Dorsolateral prefrontal cortex (tissue), 122 donors: ENCODE measurements at places on chromosomes 1 and 21.

GRCh38 chr1:93275634-93276295 lies 69.9 kb upstream of the DR1 start:
- DNase-seq: no peak

DNA sequence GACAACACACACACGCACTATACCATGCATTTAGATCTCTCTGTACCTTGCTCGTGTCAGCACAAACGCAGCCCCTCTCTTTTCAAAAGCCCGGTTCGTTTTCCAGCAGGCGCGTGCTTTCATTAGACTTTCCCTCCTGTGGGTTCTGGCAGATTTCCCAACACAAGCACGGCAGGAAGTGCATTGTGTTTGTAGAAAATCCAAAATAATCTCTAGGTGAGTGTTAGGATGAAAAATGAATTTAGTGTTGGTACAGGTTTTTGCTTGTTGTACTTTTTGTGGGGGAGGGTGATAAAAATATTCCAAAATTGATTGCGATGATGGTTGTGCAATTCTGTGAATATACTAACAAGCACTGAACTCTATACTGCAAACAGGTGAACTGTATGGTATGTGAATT lies 54.1 kb upstream of the POFUT2 start:
- no peak for DNase-seq

DNA sequence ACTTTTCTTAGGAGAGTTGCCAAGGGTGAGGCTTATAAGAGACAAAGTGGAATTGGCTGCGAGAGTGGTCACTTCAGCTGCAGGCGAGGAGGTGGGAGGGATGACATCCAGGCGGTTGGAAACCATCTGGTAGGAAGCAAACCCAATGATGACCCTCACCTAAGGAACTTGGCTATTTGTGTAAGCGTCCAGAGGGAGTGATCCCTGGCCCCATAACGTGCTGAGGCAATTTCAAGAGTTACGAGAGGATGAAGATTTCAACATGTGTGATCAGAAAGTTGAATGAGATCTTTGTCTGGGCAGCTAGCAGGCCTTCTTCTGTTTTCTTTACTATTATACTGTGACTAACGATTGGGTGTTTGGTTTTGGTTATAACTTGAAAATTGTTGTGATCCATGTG lies 102.7 kb upstream of the VANGL1 start:
- no peak for DNase-seq

DNA sequence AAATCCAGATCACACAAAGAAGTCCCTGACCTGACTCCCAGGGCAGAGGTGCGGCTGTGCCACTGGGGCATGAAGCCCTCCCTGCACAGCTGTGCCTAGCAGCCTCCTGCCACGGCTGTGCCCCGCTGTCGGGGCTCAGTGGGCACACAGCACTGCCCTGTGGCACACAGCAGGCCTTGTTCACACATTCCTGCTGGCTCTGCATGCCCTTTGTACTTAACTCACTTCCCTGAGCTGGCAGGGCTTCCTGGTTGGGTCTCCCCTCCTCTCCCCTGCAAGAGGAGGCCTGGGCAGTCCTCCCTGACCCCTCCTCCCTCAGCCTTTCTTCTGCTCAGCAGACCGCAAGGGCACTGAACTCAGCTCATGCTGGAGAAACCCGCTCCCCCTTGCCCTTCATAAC lies 14.8 kb downstream of the LHX4 start:
- no peak for DNase-seq

DNA sequence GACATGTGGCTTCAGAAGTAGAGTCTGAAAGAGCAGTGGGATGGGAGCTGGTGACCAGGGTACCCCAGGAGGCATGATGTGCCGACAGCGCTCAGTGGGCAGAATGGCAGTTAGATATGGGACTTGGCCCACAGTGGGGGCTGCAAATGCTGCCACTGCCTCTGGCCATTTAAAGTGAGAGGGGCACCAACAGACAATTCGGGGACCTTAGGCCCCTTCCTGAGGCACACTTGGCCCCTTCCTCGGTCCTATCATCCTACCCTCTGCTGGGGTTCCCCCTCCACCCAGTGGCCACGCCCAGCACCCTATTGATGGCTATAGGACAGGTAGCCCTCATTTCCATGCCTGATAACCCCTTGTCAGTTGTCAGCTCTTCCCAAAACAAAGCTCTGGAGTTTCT lies 36.6 kb upstream of the EPHA8 start:
- no peak for DNase-seq
